ENCODE measurements at places on chromosomes 5 and 9. TPM values are rescaled to one million over a fixed set of nuclear protein-coding genes. Genes with fewer than 3 reads are reported as not detected.

Gene TEK
- total RNA-seq: 32.6 TPM

Gene ADAMTS16
- total RNA-seq: 7.5 TPM

Gene NR5A1
- not detected for total RNA-seq

- DNase-seq: no peak
These were observed 23.7 kb downstream of the P4HA2 start for GRCh38 chr5:132203916-132204315.

DNA sequence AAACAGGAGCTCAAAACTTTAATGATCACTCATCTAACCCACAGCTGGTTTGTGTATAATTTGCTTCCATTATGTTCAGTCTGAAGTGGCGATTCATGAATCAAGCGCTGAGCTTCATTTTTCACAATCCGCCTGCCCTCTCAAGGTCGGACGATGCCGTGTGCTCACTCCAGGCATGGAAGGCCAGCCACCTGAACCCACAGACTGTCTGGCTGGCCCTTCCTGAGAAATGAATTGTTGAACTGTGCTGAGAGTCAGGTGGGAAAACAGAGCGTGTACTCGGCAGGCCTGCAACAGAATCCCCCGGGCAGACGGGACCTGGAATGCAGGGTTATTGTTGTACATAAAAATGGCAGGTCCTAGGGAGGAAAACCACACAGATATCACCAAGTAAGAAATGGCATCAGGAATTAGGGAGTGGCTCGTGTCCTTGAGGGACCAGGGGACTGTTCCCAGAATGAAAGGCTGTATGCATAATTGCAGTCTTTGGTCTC, 375.7 kb downstream of the IRX2 start:
- no peak for DNase-seq

- no peak for DNase-seq
These were observed 5.5 kb upstream of the N4BP3 start for GRCh38 chr5:178107756-178108310.

Data from kidney (tissue), 22 donors.